CD4-positive, alpha-beta T cell treated with Interleukin-1 beta for 1 hour (primary cell): ENCODE measurements at places on chromosomes 1 and 21.

DNA sequence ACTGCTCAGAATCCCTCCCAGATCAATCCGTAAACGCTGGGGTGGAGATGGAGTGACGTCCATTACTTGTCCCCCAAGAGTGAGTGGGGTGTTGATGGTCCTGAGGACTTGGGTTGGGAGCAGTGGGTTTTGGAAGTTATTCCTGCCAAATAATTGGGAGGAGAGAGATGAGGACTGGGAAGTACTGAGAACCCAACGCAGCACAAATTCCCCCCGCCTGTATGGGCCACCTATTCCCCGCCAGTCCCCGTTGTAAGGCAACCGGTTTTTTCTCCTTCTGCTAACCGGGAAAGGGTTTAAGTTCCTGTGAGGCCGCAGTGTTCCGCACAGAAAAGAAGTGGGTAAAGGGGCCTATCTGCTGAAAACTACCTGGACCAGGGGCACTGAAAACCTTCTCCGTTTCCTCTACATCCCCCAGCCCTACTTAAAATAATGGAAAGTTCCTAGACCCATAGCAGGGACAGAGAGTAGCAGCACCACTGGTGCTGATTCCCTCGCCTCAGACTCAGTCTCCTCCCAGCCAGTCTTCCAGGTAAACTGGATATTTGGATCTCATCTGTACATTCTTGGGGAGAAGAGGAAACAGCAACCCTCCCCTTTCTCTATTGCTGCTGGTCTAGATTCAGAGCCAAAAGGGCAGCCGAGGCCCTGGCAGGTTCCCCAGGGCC lies 738 bp downstream of the LURAP1 start:
- DNase-seq: no peak

DNA sequence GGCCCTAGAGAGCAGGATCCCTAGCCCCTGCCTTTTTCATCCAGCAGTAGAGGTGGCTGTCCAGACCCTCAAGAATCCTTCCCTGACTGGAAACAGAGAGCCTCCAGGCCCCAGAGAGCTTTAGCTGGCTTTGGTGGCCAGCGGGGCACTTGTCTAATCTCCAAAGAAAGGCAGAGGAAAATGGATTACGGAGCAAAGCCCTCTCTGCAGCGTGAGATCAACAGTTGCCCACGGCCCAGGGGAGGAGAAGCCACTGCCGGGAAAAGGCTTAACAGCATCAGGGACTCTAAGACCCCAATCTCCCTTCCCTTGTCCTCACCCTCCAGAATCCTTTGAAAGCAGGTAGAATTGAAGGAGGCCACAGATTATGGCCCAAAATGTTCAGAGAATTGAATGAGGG lies 35.8 kb upstream of the GRIK3 start:
- no peak for DNase-seq

GRCh38 chr1:6440198-6441126 lies 15.9 kb downstream of the ESPN start:
- peak; percentile 81 for DNase-seq

GRCh38 chr1:168266644-168267186 lies 14.0 kb upstream of the TBX19 start:
- no peak for DNase-seq

GRCh38 chr1:181531441-181531840 lies 48.1 kb downstream of the CACNA1E start:
- no peak for DNase-seq

- no peak for DNase-seq
Observed at GRCh38 chr21:32336711-32337110, 38.1 kb downstream of the MRAP start.

GRCh38 chr1:168125051-168125450 lies 11.7 kb downstream of the GPR161 start:
- no peak for DNase-seq

DNA sequence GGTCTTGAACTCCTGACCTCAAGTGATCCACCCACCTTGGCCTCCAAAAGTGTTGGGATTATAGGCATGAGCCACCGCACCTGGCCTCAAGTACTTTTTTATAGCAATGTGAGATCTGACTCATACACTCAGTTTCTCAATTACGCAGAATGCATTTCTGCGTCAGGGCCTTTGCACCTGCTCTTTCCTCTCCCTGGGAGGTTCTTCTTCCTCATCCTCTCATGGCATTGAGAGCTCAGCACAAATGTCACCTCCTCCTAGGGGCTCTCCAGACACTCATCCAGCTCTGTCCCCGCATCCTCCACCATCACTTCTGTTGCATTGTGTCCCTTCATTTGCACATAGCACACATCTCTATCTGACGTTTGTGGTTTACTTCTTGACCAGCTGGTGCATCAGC lies 418.8 kb downstream of the PTPRU start:
- DNase-seq: no peak

- DNase-seq: no peak
Observed at GRCh38 chr21:38965241-38965640, 159.5 kb downstream of the ETS2 start.

GRCh38 chr1:3599286-3599811 lies 12.0 kb downstream of the MEGF6 start:
- no peak for DNase-seq

GRCh38 chr1:84271441-84272151 lies 29.9 kb upstream of the SAMD13 start:
- no peak for DNase-seq

DNA sequence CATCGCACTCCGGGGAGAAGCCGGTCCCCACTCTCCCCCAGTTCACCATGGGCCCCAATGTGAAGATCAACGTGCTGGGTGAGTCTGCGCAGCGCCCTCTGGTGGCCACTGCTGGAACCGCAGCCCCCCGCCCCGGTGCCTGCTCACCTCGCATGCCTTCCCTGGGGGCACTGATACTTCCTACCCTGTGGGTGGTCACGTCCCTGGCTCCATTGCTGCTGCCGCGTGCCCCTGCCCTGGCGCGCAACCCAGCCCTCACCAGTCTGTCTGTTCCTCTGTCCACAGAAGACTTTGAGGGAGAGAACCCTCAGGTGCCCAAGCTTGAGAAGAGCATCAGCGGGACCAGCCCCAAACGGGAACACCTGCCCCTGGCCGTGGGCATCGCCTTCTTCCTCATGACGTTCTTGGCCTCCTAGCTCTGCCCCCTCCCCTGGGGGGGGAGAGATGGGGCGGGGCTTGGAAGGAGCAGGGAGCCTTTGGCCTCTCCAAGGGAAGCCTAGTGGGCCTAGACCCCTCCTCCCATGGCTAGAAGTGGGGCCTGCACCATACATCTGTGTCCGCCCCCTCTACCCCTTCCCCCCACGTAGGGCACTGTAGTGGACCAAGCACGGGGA lies 7.6 kb downstream of the EFNA3 start:
- peak; percentile 82 for DNase-seq

GRCh38 chr1:109527098-109527811 lies 12.4 kb upstream of the GPR61 start:
- DNase-seq: no peak

GRCh38 chr1:167706931-167707877 lies 14.6 kb upstream of the MPZL1 start:
- DNase-seq: no peak

- peak; percentile 89 for DNase-seq
Observed at GRCh38 chr1:26744075-26744959, 43.4 kb upstream of the PIGV start.

DNA sequence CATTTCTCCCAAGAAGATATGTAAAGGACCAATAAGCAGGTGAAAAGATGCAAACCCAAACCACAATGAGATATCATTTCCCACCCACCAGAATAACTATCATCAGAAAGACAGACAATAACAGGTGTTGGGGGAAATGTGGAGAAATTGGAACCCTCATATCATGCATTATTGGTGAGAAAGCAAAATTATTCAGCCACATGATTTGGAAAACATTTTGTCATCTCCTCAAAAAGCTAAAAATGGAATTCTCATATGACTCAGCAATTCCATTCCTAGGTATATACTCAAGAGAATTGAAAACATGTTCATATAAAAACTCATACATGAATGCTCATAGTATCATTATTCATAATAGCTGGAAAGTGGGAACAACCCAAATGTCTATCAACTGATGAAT lies 25.1 kb upstream of the RNF186 start:
- no peak for DNase-seq

- DNase-seq: no peak
Observed at GRCh38 chr1:156804572-156805243, 11.9 kb downstream of the SH2D2A start.

DNA sequence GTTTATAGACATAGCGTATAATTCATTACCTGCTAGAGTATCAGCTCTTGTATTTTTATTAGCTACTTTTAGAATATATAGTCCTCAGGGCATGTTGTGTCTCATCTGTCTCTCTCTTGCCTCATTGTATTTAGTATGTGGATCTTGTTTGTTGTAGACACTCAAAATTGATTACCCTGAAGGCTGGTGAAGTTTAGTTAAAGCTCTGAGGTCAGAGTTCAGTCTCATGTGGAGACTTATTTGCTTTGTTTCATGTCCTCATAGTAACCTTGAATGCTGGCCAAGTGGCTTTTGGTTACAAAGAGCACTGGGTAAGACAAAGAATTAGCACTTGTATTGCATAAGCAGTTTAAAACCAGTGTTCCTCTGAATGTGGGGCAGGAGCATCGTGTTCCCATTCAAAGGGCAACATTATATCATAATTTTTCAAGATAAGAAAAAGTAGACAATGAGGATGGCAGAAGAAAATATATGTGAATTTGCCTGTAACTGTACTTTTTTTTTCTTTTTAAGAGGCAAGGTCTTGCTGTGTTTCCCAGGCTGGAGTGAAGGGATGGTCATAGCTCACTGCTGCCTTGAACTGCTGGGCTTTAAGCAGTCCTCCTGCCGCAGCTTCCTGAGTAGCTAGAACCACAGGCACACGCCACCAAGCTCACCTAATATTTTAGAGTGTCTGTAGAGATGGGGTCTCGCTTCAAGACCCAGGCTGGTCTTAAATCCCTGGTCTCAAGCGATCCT lies 17.4 kb downstream of the CNST start:
- no peak for DNase-seq

DNA sequence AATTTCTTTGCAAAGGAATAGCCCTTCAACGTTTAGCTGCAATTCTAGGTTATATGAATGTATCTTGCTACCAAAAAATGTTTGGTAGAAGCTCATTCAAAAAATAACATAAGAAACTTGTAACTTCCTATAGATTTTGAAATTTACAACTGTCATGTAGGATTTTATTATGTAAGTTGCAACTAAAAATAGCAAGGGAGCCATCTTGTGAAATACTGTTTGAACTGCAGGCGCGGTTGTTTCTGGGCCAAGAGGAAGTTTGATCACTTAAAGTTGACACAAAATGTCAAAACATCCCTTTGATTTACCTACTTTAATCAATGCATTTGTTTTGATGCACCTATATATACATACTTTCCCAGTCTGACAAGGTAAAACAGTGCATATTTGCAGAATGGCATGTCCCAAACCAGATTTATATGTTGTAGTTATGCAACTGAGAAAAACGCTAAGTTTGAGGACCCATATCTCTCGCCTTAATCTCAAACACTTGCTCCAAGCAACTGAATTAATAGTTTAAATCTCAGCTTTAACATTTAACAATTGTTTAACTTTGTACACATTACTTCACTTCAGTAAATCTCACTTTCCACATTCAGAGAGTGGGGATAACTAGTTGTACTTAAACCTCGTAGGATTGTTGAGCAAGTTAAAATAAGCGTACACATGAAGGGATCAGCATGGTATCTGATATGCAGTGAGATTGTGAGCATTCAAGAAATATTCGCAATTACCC lies 63.9 kb downstream of the KCNK2 start:
- DNase-seq: no peak

GRCh38 chr1:174742805-174743653 lies 256.7 kb upstream of the CACYBP start:
- no peak for DNase-seq

DNA sequence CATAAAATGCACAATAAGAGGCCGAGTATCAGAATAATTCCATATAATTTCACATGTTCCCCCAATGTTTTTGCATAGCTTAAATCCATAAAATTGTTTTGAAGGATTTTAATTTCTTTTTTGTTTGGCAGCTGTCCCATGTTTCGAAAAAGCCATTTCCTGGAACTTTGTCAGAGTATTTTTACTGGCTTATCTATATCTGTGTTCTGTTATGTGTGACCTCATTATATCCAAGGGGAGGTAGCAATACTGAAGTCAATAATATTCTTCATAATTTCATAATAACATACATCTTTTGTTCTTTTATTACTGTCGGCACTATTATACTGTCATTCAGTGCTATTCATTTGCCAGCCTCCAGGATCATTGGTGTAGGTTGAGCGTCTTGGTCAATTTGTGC lies 9.4 kb upstream of the BACH1 start:
- DNase-seq: no peak

- DNase-seq: no peak
Observed at GRCh38 chr1:82073071-82073470, 272.3 kb downstream of the ADGRL2 start.

DNA sequence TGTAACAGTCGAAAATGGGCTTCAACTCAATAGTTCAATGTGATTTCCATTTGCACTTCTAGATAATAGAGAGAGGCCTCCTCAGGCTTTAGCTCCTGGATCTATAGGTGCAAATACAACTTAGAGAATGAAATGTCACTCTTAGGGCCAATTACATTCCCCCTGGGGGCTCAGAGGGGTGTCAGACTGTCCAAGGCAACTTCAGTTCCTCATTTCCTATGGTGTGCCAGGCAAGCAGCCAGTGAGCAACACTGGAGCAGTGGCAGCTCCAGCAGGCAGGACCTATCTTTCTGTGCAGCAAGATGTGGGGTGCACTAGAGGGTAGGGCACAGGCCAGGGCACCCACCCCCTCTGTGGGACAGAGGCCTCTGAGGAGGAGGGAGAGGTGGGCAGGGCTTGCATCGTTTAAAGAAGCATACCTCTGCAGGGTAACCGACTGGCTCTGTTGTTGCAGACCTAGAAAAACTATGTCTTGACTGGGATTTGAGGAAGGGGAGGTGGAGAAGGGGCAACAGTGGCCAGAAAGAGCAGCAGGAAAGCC lies 97.3 kb downstream of the SUSD4 start:
- no peak for DNase-seq

- no peak for DNase-seq
Observed at GRCh38 chr1:19557609-19558051, 72.3 kb upstream of the CAPZB start.

- no peak for DNase-seq
Observed at GRCh38 chr1:3135744-3136455, 66.9 kb downstream of the PRDM16 start.

DNA sequence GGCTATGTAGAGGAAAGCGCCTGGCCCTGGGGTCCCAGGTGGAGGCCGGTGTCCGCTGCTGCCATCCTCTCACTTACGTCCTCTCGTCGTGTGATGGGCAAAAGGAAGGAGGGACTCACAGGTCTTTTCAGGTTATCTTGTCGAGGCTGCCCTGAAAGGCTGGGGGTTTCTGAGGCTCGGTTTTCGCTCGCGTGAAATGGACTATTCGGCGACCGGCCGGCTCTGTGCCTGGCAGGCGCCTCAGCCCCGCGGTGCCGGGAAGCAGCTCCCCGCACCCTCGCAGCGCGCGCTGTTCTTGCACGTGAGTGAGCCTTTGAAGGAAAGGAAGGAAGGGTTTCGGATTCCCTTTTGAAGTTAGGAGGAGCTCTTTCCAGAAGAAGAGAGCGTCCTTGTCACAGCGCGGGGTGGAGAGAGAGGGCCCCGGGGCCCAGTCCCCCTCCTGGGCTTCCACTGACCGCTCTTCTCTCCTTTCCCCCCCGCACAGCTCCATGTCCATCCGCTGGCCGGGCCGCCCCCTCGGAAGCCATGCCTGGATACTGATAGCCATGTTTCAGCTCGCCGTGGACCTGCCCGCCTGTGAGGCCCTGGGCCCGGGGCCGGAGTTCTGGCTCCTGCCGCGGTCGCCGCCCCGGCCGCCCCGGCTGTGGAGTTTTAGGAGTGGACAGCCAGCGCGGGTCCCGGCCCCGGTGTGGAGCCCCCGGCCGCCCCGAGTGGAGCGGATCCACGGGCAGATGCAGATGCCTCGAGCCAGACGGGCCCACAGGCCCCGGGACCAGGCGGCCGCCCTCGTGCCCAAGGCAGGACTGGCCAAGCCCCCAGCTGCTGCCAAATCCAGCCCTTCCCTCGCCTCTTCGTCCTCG lies 57.2 kb downstream of the AJAP1 start:
- DNase-seq: no peak
